ENCODE measurements at places on chromosomes 2 and 18. TPM values are rescaled to one million over a fixed set of nuclear protein-coding genes. Genes with fewer than 3 reads are reported as not detected.

- peak; percentile 10 for DNase-seq
These were observed 96.2 kb upstream of the CTDP1 start for GRCh38 chr18:79583426-79583825.

- no peak for DNase-seq
These were observed 6.9 kb downstream of the ZNF24 start for GRCh38 chr18:35337286-35337685.

TRABD2A gene
- 0.29 TPM for total RNA-seq

GRCh38 chr2:167689444-167689843 lies 558.0 kb downstream of the STK39 start:
- no peak for DNase-seq

DNA sequence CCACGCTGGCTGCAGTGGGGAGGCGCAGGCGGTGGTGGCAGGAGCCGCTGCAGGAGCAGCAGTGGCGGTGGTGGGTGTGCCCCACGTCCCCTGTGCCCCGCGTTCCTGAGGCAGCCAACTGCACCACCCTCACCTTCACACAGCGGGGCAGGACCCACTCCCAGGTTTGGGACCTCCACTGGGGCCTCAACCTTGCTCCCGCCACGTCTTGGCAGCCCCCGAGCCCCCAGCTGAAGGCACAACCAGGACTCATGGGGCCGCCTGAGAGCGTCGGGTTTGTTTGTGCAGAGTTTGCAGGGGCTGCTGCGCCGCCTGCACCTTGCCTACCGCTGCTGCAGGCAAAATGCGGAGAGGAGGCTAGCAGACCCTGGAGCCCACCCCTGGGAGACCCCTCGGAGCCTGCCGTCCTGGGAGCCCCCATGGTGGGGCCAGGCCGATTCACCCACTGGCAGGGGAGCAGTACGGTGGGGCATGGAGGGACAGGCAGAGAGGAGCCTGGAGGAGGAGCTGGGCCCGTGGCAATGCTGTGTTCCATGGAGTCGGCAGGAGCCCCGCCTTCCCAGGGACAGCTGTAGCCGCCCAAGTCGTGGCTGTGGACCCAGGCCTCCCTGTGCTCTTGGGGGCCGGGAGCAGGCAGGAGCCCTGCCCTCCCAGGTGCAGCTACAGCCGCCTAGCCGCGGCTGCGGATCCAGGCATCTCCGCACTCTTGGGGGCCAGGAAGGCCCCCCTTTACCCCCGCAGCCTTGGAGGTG lies 14.7 kb upstream of the EML6 start:
- DNase-seq = no peak

DNA sequence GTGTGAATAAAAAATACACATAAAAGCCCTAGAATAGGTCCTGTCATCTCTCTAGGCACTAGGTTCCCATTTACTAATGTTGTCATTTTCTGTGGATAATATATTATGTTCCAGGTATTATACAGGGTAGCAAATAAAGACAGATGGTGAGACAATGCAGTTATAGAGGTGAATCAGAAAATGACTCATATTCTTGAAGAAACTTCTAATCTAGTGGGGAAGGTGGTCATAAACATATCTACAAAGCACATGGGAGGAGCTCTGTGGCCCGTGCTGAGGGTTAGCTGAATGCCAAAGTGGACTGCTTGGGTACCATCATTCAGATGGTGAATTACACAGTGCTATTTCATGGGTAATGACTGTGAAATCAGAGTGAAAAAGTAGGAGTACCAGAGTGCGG lies 700.9 kb downstream of the ERBB4 start:
- no peak for DNase-seq

COX7A2L gene
- total RNA-seq = 106 TPM

GRCh38 chr2:124678043-124678442 lies 653.0 kb downstream of the CNTNAP5 start:
- DNase-seq = no peak

DNA sequence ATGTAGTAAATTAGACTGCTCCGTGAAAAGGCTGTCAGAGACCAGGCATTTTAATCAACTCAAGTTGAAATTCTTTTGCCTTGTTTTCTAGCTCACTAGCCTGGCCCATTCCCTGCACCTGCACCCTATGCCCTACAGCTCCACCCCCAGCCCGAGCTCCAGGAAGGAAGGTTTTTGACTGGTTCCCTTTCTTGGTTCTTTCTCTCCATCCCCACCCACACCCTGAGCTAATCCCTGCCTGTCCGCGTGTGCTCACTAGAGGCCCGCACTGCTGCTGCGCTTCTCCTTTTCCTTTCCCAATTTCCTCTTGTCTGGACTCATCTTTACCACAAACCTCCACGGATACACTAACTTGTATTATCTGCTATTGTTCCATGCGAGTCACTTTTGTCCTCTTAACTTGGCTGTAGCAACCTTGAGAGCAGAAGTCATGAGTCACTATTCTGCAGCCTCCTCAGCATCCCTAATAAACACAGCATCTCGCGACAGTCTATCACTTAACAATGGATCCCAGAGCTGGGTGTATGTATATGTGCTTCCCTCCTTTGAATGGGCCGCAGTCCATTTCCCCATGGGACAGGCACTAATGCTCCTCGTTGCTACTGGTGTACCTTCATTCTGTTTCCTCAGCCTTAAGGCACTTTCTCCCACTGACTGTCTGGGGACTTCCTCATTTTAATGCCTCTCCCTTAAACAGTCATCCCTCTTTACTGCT lies 36.5 kb downstream of the COLEC12 start:
- DNase-seq = no peak

MOCOS gene
- not detected for total RNA-seq

LIPG gene
- total RNA-seq = not detected

ELMOD3 gene
- total RNA-seq = 45.3 TPM

IL1A gene
- not detected for total RNA-seq

RFX8 gene
- total RNA-seq = not detected

DNA sequence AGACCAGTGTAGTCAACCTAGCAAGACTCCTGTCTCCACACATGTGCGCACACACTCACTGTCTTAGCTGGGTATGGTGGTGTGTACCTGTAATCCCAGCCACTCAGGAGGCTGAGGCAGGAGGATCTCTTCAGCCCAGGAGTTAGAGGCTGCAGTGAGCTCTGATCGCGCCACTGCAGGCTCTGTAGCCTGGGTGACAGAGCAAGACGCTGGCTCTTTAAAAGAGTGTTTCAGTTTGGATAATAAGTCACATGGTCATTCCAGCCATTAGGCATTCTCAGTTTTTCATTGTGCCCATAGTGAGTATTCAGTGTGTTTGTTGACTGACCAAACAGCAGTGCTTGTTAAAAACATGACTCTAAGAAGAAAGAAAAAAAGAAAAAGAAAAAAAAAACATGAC lies 31.0 kb downstream of the RAB10 start:
- DNase-seq = no peak

GRCh38 chr2:188974164-188974563 lies at the start of gene COL3A1:
COL3A1 (plus strand) TSS chr2:188974373; CDS start chr2:188974490, 117 bp downstream.
- DNase-seq = peak; percentile 60

- DNase-seq = no peak
These were observed 79.1 kb downstream of the FAM168B start for GRCh38 chr2:131014141-131014540.

- DNase-seq = no peak
These were observed 12.6 kb upstream of the PROM2 start for GRCh38 chr2:95261602-95262001.

- no peak for DNase-seq
These were observed 52.2 kb downstream of the PLB1 start for GRCh38 chr2:28547906-28548600.

DNA sequence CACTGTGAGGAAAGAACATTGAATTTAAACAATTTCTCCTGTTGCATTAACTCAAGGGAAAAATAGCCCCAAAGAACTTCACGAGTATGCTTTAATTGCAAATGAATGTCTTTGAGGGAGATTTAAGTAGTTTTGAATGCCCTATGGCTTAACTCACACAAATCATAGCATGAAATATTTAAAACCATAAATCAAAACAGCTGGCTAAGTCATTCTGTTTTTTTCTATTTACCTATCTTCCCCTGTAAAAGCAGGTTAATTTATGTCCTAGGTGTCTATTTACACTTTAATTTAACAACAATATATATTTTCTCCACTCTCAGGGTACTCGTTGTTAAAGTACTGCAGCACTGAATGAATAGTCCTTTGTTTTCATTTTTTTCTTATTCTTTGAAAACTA lies 118.8 kb upstream of the PIEZO2 start:
- no peak for DNase-seq

- no peak for DNase-seq
These were observed 241.1 kb upstream of the MMADHC start for GRCh38 chr2:149828520-149829210.

- DNase-seq = no peak
These were observed 90.8 kb downstream of the NFATC1 start for GRCh38 chr18:79486356-79487182.

DNA sequence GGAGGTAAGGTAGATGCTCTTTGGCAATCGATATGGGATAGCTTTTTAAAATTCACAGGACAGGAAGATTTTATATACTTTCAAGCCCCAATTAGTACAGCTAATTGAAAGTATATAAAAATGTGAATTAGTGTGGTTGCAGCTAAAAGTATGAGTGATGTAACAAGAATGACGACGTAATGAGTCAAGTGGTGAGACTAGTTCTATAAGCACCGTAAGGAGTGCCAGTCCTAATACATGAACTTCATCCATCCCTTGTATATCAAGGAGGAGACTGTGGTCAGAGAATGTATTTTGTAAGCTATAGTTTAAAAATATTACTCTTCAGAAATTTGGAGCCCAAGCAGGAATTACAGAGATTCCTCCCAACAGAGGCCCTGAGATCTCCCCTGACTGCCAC lies 25.8 kb downstream of the DNAJC27 start:
- DNase-seq = no peak

- DNase-seq = no peak
These were observed 25.6 kb downstream of the ZNF236 start for GRCh38 chr18:76847916-76848315.

TUBA4B gene
- total RNA-seq = 0.43 TPM

C2orf81 gene
- 2.9 TPM for total RNA-seq

CXCR4 gene
- total RNA-seq = 2.6 TPM

- no peak for DNase-seq
These were observed 47.7 kb downstream of the TANK start for GRCh38 chr2:161207941-161208340.

GCA gene
- 24.5 TPM for total RNA-seq

GRCh38 chr2:71226096-71226964 lies 573 bp downstream of the PAIP2B start:
- peak; percentile 52 for DNase-seq

- no peak for DNase-seq
These were observed 23.2 kb upstream of the CABYR start for GRCh38 chr18:24115628-24116027.

DNA sequence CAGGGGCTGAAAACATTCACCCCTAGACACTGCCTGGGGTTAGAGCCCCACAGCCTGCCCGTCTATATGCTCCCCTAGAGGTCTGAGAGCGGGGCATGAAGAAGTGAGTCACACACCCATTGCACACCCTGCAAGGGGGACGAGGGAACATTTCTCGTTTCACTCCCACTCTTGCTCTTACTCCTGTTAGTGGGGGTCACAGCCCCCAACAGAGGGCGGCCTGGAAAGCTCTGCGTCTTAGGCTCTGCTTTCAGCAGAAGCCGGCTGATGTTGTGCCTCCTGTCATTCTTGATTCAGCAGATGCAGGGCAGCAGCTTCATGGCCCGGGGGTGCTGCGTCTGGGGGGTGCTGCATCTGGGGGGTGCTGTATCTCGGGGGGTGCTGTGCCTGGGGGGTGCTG lies 141.3 kb downstream of the ASB1 start:
- DNase-seq = no peak

- no peak for DNase-seq
These were observed 227.6 kb downstream of the MYCN start for GRCh38 chr2:16167870-16168426.

DNA sequence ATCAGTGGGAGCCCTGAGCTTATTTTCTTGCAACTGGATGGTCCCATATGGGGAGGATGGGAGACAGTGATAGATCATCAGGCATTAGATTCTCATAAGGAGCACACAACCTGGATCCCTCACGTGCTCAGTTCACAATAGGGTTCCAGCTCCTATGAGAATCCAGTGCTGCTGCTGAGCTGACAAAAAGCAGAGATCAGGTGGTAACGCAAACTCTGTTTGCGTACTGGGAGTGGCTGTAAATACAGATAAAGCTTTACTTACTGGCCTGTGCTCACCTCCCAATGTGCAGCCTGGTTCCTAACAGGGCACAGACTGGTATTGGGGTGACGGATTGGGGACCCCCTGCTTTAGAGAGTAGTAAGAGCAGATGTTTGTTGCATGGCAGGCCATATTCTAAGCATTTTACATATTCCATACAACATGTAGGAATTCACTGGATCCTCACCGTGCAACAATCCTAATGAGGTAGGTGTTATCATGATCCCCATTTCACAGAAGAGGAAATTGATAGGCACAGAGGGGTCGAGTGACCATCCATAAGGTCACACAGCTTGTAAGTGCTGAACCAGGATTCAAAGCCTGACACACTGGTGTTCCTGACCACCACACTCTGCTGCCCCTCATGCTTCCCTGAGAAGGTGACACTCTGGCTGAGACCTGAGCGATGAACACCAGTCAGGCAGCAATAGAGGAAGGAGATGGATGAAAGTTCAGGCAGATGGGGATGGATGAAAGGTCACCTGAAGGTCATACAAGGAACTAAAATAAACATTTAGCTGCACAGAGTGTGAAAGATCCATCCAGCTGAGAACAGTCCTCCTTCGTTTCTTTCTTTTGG lies 15.7 kb upstream of the MAT2A start:
- no peak for DNase-seq

DNA sequence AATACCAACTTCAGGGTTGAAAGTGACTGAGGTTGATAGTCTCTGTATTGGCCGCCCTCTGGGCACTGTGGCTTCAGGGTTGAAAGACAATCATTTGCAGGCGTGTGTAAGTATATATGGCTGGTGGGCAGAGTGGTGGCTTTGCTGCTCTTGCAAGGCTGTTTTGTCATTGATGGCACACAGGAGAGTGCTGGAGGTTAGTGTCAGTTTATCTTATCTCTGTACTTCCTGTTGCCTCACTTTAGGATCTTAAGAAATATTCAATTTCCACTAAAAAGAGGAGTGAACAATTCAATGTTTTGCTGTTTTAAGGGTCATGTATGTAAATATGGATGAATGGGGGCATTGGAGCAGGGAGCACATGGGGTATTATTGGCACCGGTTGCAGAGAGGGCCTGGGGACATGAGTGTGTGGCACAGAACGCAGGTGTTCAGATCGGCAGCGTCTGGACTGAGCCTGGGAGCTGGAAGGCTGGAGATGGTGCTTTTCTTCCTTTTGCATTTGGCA lies 51.5 kb downstream of the NCK2 start:
- no peak for DNase-seq

- no peak for DNase-seq
These were observed 2.2 kb downstream of the BOD1L2 start for GRCh38 chr18:57149051-57149450.

DNA sequence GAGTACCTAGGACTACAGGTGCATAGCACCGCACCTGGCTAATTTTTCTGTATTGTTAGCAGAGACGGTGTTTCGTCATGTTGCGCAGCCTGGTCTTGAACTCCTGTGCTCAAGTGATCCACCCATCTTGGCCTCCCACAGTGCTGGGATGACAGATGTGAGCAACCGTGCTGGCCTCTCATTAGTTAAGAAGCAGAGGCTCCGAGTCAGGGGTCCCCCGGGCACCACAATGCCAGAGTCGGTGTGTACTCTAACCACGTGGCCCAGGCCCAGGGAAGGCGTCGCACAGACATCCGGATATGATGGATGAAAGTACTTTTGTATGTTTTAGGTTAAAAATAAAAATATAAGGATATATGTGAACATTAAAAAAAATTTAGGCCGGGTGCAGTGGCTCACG lies 28.3 kb upstream of the HPCAL1 start:
- DNase-seq = peak; percentile 9

- no peak for DNase-seq
These were observed 57.2 kb downstream of the PDCL3 start for GRCh38 chr2:100619951-100620350.

FLACC1 gene
- total RNA-seq = 2.0 TPM

STARD6 gene
- total RNA-seq = not detected

CD207 gene
- 2.5 TPM for total RNA-seq
